ENCODE measurements at places on chromosomes 3 and 15.

DNA sequence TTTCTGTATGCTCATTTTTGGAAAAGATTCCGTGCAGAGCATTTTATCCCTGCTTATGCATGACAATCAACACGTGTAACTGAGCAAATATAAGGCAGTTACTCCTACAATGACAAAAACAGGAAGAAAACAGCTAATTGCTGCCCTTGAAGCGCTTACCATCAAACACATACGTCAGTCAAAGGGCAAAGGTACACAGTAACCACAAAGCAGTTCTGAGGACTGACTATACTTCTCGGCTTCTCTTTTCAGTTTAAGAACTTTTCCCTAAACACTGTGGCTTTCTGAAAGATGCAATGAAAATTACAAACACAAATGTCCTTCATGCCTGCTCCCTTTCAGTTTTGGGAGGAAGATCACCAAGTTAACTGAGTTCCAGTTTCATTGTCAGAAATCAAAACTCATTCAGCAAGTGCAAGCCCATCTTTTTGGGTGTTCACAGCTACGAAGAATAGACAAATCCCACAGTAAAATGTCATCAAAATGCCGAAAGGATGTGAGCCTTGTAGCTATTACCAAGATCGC lies 602.8 kb downstream of the FOXP1 start:
- no peak for DNase-seq

- DNase-seq = no peak
These were observed 71.5 kb downstream of the CERS3 start for GRCh38 chr15:100457201-100457600.

- DNase-seq = no peak
These were observed 10.3 kb downstream of the CTNNB1 start for GRCh38 chr3:41209646-41210045.

DNA sequence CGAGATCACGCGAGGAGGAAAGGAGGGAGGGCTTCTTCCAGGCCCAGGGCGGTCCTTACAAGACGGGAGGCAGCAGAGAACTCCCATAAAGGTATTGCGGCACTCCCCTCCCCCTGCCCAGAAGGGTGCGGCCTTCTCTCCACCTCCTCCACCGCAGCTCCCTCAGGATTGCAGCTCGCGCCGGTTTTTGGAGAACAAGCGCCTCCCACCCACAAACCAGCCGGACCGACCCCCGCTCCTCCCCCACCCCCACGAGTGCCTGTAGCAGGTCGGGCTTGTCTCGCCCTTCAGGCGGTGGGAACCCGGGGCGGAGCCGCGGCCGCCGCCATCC lies 1.1 kb upstream of the SETD5 start:
- DNase-seq = peak; percentile 95

- peak; percentile 32 for DNase-seq
These were observed 20.4 kb downstream of the BMF start for GRCh38 chr15:40087991-40088928.

DNA sequence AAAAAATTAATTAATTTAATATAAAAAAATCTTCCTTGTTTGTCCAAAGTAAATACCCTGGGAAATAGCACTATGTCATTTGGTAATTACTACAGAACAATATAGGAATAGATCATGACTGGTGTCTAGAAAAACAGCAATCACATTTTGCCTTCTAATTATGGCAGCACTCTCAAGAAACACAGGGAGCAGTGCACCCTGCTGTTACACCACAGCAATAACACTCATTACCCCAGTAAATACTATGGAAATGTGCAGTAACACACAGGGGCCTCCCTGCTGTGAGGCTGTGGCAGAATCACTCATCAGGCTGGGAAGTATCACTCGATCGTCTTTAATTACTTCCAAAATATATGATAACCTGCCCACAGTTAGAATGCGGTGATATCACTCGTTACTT lies 646.0 kb downstream of the TUSC7 start:
- DNase-seq = peak; percentile 5

- peak; percentile 41 for DNase-seq
These were observed 2.9 kb downstream of the CCR3 start for GRCh38 chr3:46245146-46245545.

DNA sequence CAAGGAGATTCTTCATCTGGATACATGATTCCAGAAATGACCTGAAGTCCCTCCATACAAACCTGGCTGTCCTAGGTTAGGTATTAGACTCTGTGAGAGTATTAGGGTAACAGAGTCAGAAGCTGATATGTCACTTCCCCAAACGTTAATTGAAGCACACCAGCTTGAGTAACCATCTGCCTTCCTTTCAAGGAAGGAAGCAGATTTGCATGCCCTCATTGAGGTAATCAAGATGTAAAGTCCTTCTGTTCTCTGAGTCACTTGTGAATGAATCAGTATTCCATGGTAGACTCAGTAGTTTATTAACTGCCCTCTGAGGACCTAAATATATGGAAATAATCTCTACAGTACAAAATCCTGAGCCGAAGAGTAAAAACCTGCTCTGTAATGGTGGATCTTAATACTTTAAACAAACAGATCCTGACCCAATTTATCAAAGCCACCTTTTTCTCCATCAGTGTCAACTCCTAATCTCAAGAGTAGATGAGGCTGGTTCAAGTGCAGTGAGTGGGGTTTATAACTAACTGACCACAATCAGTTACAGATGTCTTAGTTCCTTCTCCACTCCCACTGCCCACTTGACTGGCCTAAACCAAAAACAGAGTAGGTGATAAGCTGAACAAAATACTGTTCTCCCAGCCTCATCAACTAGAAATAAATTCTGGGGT lies 246.2 kb upstream of the CHRM5 start:
- peak; percentile 76 for DNase-seq

DNA sequence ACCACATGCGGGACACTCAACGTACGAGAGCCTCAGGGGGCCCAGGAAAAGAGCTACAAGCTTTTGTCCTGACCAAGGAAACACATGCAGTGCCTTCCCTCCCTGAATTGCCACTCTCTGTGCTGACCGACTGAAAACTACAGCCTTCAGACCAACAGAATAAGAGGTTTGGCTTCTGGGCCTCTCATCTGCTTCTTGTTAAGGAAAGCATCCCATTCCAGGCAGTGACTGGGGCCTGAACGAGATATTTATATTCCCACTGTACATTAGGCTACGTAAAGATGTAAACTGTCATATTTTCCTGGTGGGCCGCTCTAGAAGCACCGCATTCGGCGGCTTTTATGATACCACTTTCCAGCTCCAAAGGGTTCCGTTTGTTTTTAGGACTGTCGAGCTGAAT lies 208.9 kb upstream of the TPM1 start:
- DNase-seq = no peak

GRCh38 chr3:72128921-72129320 lies 344.0 kb upstream of the PROK2 start:
- DNase-seq = no peak

GRCh38 chr3:192917028-192917403 lies 640 bp downstream of the MB21D2 start:
- peak; percentile 69 for DNase-seq

DNA sequence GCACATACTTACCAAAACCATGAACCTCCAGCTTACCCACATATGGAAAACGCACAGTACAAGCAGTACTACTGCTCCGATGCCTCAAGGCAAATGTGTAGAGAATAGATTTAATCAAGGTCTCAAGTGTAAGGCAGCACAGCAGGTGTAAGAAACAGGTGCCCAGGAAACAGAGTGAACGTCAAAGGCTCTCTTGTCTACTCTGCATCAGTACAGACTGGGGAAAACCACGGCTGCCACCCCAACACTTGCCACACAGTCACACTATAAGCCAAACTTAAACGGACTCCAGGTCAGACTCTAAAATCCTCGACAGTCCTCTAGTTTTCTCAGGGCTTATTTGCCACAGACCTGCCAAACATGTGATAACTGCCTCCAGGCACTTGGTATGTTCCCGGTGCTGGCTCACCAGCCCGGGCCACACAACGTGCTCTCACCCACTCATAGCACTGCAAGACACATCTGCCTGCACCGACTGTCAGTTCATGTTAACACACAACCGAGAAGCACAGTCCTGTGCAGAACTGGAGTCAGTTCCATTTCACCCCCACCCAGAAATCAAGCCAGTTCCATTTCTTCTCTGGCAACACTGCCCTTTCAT lies 30.6 kb downstream of the ABCC5 start:
- no peak for DNase-seq

GRCh38 chr3:138620431-138620830 lies 11.9 kb downstream of the FAIM start:
- DNase-seq = no peak

DNA sequence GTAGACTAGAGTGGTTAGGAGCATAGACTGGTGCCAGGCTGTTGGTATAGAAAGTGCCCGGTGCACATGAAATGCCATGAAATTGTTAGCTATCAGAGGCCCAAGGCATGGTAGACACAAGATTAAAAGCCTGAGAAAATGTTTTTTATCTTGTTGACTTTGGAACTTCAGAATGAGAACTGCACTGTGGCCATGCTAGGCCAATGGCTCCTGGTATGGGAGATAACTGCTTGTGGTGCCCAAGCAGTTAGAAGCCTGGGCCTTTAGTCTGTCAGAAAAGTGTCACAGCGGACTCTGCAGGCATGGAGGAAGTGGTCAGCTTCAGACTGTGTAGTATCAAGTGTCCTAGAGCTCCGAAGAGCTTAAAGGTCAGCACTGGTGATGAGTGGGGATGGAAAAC lies 11.9 kb downstream of the FYCO1 start:
- DNase-seq = no peak

Measured in inflammatory macrophage treated with lipopolysaccharide for 1 hour (primary cell).